ENCODE measurements at places on chromosomes 13 and 19. TPM values are rescaled to one million over a fixed set of nuclear protein-coding genes. Genes with fewer than 3 reads are reported as not detected.

Gene ACER1
- total RNA-seq, result not detected

Gene SLC25A42
- total RNA-seq, result 10.6 TPM

Gene KLF2
- 55.5 TPM for total RNA-seq

Gene IZUMO4
- 4.8 TPM for total RNA-seq

Gene DOHH
- total RNA-seq, result 10.0 TPM

Gene ZSCAN1
- total RNA-seq, result 0.57 TPM

Gene TEX29
- total RNA-seq, result not detected

Gene SYT5
- not detected for total RNA-seq

Gene CIRBP
- 408 TPM for total RNA-seq

Gene C19orf38
- 0.27 TPM for total RNA-seq

Gene ZNF681
- 1.4 TPM for total RNA-seq

Gene AXL
- total RNA-seq, result 265 TPM

DNA sequence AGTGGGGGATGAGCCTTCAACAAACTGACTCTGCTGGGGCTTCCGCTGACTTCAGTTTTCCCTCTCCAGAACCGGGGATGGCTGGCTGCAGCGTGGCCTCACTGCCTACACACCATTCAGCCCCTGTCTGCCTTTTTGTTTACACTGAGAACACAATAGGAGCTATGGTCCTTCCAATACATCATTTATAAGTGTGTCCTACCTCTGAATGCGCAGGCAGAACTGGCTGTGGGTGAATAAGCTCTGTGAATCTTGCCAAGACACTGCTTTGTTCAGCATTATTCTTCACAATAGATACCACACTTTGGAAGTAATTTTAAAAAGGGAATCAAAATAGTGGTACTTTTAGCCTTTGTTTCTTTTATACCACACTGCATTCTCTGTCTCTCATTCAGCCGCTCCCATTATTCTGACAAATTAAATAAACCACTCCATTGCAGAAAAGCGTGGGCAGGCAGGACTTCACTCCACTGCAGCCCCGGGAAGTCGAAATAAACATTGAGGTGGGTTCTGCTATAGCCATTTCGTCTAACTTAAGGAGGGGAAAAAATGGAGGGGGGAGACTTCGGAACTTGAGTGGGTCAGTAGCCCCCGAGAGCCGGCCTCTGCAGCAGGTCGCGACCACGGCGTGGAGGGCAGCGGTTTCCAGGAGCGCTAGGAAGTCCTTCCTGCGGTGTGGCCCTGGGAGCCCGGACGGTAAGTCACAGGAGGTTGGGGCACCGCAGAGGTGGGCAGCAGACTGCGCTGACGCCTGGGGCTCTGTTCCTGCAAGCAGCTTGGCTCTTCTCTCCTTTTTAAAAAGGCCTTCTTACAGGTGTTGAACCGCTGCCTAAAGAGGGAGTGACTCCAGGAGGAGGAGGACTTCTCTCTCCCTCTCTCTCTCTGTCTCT, 94.8 kb upstream of the SOX1 start:
- peak; percentile 81 for DNase-seq
- H3K27ac ChIP-seq, result no peak overlapping the region
- no peak overlapping the region for H3K4me3 ChIP-seq
- H3K4me1 ChIP-seq, result no peaks in the 10 kb centered on the region
- H3K27me3 ChIP-seq, result peaks cover 4% of the 10 kb centered on the region
- H3K36me3 ChIP-seq, result no peaks in the 10 kb centered on the region

- H3K4me1 ChIP-seq, result peaks cover 2% of the 10 kb centered on the region
- no peak overlapping the region for H3K4me3 ChIP-seq
- peaks cover 2% of the 10 kb centered on the region for H3K36me3 ChIP-seq
- H3K27me3 ChIP-seq, result no peaks in the 10 kb centered on the region
- DNase-seq, result no peak
Measured at GRCh38 chr19:38190061-38190460, 34.0 kb downstream of the DPF1 start.

DNA sequence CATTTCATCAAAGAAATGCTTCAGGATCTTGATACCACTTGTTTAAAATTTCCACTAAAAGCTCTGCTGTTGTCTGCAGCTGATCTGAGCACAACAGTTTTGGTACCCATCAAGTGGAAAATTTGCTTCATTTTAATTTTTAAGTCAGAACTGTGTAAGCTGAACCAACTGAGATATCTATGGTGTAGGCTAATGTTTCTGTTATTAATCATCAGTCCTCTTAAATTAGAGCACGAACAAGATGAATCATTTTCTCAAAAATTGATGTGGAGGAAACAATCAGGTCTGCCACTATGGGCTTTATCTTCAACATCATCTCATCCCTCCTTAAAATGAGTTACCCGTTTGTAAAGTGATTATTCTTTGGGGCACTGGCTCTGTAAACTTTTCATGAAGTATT, 221.5 kb upstream of the NBEA start:
- peaks cover 2% of the 10 kb centered on the region for H3K4me1 ChIP-seq
- no peaks in the 10 kb centered on the region for H3K36me3 ChIP-seq
- H3K27me3 ChIP-seq, result peaks cover 4% of the 10 kb centered on the region
- no peak overlapping the region for H3K27ac ChIP-seq
- DNase-seq, result no peak
- H3K4me3 ChIP-seq, result no peak overlapping the region

DNA sequence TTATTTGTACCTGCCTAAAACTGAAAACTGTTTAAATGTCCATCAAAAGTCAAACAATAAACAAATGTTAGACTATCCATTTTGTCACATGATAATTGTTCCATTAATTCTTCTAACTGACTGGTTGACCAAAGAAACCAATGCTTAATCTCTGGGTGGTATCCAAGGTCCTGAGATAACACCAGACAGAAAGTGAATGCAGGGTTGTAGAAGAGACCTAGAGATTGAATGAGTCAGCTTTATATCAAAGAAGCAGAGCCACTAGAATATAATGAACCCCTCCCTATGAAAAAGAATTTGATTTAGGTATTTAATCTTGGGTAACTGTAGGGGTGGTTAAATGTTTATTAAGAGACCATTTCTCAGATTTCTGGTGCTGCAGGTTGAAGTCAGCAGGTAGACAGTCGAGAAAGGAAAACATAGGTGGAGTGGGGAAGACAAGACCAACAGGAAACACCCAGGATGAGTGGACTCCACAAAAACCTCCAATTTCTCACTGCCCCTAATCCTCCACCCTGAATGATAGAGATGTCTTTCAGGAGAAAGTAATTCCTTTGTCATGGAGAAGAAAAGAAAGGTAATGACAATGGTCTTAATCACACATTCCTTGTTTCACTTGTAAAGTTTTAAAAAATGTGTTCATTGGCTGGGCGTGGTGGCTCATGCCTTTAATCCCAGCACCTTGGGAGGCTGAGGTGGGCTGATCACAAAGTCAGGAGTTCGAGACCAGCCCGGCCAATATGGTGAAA, 536.4 kb downstream of the IRS2 start:
- peak overlapping the region; percentile 19 for H3K27ac ChIP-seq
- DNase-seq, result no peak
- H3K4me3 ChIP-seq, result no peak overlapping the region
- peaks cover 11% of the 10 kb centered on the region for H3K36me3 ChIP-seq
- peaks cover 41% of the 10 kb centered on the region for H3K4me1 ChIP-seq
- no peaks in the 10 kb centered on the region for H3K27me3 ChIP-seq

- no peaks in the 10 kb centered on the region for H3K27me3 ChIP-seq
- peaks cover 11% of the 10 kb centered on the region for H3K4me1 ChIP-seq
- H3K4me3 ChIP-seq, result peak overlapping the region; percentile 3
- no peaks in the 10 kb centered on the region for H3K36me3 ChIP-seq
- H3K27ac ChIP-seq, result peak overlapping the region; percentile 66
- no peak for DNase-seq
Measured at GRCh38 chr13:106182404-106182803, 353.1 kb downstream of the EFNB2 start.

DNA sequence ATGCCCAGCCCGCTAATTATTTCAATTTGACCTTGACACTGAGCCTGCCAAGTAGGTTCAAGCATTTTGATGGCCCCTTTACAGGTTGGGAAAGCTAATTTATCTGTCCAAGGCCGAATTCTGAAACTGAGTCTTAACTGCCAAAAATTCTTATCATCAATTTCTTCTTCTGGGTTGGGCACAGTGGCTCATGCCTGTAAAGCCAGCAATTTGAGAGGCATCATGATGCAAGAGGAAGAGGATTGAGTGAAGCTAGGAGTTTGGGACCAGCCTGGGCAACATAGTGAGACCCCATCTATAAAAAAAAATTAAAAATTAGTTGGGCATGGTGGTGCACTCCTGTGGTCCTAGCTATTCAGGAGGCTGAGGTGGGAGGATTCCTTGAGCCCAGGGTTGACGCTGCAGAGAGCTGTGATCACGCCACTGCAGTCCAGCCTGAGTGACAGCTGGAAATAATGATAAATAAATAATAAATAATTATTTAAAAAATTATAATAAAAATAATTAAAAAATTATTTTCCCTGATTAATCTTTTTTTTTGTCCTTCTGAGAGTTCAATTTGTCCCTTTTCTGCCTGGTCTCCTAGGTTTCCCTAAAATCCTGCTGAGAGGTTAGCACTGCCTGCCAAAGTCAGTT, 1.3 kb upstream of the LDLR start:
- peak overlapping the region; percentile 96 for H3K27ac ChIP-seq
- peaks cover 61% of the 10 kb centered on the region for H3K4me1 ChIP-seq
- DNase-seq, result no peak
- H3K27me3 ChIP-seq, result no peaks in the 10 kb centered on the region

GRCh38 chr19:852136-853013, at the start of gene ELANE:
Gene ELANE, plus strand, starts transcription at chr19:852303. Its CDS starts 26 bp downstream, at chr19:852329.
- H3K4me3 ChIP-seq, result no peak within 1 kb of the TSS
- H3K36me3 ChIP-seq, result no peaks in the 10 kb centered on the region
- DNase-seq, result no peak

GRCh38 chr19:40585241-40585981, 8.7 kb downstream of the SHKBP1 start:
- DNase-seq, result no peak
- peaks cover 11% of the 10 kb centered on the region for H3K4me1 ChIP-seq
- H3K4me3 ChIP-seq, result no peak overlapping the region
- H3K27me3 ChIP-seq, result no peaks in the 10 kb centered on the region

- no peak overlapping the region for H3K4me3 ChIP-seq
- peaks cover 45% of the 10 kb centered on the region for H3K4me1 ChIP-seq
- no peak overlapping the region for H3K27ac ChIP-seq
Measured at GRCh38 chr19:804419-805165, 7.3 kb downstream of the PTBP1 start.

- no peak overlapping the region for H3K4me3 ChIP-seq
- no peaks in the 10 kb centered on the region for H3K4me1 ChIP-seq
- DNase-seq, result peak; percentile 62
Measured at GRCh38 chr19:41462497-41462896, 19.5 kb downstream of the ERICH4 start.

DNA sequence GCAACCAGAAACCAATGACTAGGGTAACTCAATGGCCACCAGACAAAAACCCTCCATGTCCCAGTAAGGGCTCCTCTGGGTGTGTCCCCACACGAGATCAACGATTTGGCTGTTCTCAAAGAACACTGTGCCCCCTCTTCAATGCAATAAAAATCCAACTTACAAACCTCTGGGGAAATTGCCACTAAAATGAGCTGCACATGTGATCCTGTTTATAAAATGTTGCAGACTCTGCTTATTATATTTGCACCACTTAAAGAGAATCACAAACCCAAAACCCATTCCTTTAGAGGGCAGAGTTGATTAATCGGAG, 80.5 kb downstream of the STK24 start:
- peak overlapping the region; percentile 84 for H3K27ac ChIP-seq
- peaks cover 61% of the 10 kb centered on the region for H3K4me1 ChIP-seq
- H3K36me3 ChIP-seq, result peaks cover 17% of the 10 kb centered on the region
- H3K4me3 ChIP-seq, result no peak overlapping the region
- DNase-seq, result no peak

GRCh38 chr19:19490214-19490968, 25.0 kb downstream of the TSSK6 start:
- no peak for DNase-seq
- no peak overlapping the region for H3K4me3 ChIP-seq
- peaks cover 41% of the 10 kb centered on the region for H3K4me1 ChIP-seq

- H3K27me3 ChIP-seq, result no peaks in the 10 kb centered on the region
- no peak for DNase-seq
- H3K4me1 ChIP-seq, result peaks cover 10% of the 10 kb centered on the region
- no peaks in the 10 kb centered on the region for H3K36me3 ChIP-seq
Measured at GRCh38 chr19:36058481-36059179, 3.9 kb downstream of the WDR62 start.

- H3K27ac ChIP-seq, result peak overlapping the region; percentile 42
- peaks cover 39% of the 10 kb centered on the region for H3K4me1 ChIP-seq
- peaks cover 5% of the 10 kb centered on the region for H3K36me3 ChIP-seq
- no peak for DNase-seq
Measured at GRCh38 chr13:75180805-75181455, 301.0 kb downstream of the TBC1D4 start.

GRCh38 chr19:39740395-39740794, 2.6 kb upstream of the CLC start:
- DNase-seq, result no peak
- H3K27me3 ChIP-seq, result peaks cover 12% of the 10 kb centered on the region
- H3K4me1 ChIP-seq, result no peaks in the 10 kb centered on the region
- H3K27ac ChIP-seq, result no peak overlapping the region
- H3K4me3 ChIP-seq, result no peak overlapping the region

DNA sequence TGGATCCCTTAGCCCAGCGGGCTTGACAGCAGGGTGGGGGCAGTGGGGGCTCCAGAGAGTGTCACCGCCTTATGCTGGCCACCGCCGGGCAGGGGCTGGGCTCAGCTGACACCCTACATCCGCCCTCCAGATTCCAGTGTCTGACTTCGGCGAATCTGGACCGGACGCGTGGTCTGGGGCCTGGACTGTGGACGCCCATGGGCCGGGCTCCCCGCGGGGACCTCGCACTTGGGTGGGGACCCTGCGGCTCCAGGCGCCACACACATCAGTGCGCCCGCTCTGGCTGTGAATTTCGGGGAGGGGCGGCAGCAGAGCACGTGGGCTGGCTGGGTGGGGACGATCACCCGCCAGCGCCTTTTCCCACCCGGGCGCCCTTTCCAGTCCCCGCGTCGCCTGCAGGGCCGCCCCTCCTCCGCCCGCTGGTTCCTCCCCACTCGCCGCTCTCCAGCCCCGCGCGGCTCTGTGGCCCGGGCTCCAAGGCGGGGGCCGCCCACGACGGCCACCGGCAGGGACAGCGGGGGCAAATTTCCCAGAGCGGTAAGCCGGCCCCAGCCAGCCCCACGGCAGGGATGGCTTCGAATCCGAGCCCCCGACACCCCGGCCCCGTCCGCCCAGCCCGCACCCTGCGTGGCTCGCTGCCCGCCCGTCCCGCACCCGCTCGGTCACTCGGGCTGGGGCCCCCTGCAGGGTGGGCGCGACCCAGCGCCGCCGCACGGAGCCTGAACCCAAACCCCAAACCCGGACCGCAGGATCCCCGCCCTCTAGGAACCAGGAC, 23.3 kb upstream of the ZNF99 start:
- DNase-seq, result peak; percentile 83
- no peaks in the 10 kb centered on the region for H3K4me1 ChIP-seq
- no peak overlapping the region for H3K4me3 ChIP-seq
- H3K27ac ChIP-seq, result no peak overlapping the region
- no peaks in the 10 kb centered on the region for H3K27me3 ChIP-seq
